ENCODE measurements at places on chromosomes 1 and 21.

DNA sequence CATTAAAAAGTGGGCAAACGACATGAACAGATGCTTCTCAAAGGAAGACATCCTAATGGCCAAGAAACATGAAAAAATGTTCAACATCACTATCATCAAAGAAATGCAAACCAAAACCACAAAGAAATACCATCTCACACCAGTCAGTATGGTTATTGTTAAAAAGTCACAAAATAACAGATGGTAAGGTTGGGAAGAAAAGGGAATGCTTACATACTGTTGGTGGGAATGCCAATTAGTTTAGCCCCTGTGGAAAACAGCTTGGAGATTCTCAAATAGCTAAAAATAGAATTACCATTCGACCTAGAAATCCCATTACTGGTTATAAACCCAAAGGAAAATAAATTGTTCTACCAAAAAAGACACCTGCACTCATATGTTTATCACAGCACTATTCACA, 369.4 kb downstream of the KCNH1 start:
- no peak for DNase-seq

- DNase-seq: no peak
These were observed 96.4 kb downstream of the SYF2 start for GRCh38 chr1:25135909-25136308.

GRCh38 chr21:44931501-44932407, 8.1 kb upstream of the SLX9 start:
- DNase-seq: no peak

DNA sequence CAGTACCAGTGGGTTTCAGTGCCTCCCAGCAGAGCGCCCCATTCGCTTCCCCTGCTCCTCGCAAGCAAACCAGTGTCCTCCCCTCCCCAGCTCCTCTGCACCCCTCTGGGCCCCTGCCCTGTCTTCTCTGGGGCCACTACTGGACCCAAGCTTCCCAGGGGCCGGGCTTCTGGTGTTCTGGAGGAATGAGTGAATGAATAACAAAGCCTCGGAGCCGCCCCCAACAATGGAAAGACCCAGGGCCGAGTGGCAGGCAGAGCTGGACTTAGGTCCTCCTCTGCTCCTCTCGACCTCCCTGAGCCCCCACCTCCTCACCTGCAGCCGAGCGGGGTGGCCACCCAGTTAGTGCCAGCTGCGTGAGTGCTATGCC, 37.6 kb downstream of the MATN1 start:
- no peak for DNase-seq

DNA sequence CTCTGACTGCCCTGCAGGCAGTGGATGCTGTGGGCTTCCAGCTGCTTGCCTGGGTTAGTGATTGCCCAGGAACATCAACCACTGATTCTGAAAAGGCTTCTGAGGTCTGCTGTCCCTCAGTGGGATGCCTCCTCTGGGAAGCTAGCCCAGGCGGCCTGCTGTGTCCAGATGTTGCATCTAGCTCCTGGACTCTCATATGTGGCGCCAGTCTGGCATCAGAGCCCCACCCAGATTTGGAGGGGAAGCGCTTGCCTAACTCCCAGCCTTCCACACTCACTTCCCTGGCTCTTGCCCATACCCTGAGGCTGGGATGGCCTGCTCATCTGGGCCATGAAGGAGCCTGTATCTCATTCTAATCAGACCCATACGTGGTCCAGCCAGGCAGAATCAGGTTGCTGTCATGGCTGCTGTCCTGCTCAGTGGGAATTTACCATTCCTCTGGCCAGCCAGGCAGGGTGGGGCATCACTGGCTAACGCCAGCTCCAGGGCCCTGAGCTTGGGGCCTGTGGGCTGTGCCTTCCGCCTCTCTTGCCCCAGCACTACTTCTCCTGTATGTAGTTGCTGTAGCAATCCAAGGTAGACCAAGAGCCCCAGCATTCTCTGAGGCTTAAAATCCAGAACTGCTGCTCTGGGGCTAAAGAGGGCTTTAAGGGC, 4.1 kb downstream of the CSF1 start:
- DNase-seq: no peak

- DNase-seq: peak; percentile 67
These were observed 39.6 kb downstream of the NUF2 start for GRCh38 chr1:163361123-163361934.

DNA sequence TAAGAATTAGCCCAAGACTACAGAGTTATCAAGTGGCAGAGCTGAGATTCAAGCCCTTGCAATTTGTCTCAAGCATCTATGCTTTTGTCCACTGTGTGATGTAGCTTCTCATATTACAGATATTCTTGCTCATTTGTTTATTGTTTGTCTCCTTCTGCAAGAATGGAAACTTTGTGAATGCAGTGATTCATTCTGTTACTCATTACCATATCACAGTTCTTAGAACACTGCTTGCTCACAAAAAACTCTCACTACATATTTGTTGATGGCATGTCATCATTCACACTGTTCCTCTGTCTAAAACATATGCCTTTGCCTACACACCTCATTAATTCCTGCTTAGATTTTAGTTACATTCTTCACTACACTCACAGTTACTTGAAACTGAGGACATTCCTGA, 1198.9 kb downstream of the PLA2G4A start:
- DNase-seq: no peak

GRCh38 chr1:199804526-199804925, 223.0 kb upstream of the NR5A2 start:
- DNase-seq: no peak

- no peak for DNase-seq
These were observed 147.0 kb downstream of the PLPP3 start for GRCh38 chr1:56432166-56432971.

DNA sequence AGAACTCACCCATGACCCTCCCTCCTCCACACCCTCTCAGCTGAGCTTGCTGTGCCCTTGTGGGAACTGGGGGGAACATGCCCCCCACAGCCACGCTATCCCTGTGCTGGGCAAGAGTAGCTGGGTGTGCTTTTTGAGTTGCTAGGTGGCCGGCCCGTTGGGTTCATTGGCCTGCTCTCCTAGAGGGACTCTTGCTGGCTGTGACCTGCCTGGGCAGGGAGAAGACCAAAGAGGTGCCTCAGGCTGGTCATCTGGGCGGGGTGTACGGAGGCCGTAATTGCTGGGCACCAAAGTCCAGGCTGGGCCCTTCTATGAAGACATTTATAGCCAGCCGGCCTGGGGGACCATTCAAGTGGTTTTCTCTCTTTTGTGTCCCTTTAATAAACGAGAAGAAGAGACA, 138.3 kb upstream of the ZBTB40 start:
- no peak for DNase-seq

- no peak for DNase-seq
These were observed 7.3 kb upstream of the LGR6 start for GRCh38 chr1:202186327-202186726.

GRCh38 chr1:5709976-5710375, 282.2 kb downstream of the NPHP4 start:
- DNase-seq: no peak

GRCh38 chr1:201021630-201022492, 1.7 kb downstream of the KIF21B start:
- no peak for DNase-seq

- DNase-seq: no peak
These were observed 27.1 kb upstream of the LEPR start for GRCh38 chr1:65393347-65393746.

DNA sequence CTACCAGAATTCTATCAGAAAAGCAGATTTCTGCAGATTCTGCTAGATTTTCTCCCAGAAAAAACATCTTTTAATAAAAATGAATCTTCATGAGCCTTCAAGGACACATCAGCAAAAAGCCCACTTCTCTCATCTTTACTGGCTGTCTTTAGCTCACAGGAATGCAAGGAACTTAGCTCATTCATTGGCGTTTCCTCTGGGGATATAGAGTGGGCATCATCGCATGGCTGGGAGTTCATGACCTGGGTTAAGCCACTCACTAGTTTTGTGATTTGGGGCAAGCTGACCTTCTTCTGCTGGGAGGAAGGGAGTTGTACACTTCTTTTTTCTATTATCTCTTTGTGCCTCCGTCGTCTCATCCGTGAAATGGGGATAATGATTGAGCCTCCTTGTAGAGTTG, 149.7 kb downstream of the KAZN start:
- no peak for DNase-seq

GRCh38 chr1:76176000-76176399, 101.5 kb downstream of the ST6GALNAC3 start:
- DNase-seq: no peak

- DNase-seq: no peak
These were observed 153.9 kb downstream of the PEX14 start for GRCh38 chr1:10628685-10629084.

DNA sequence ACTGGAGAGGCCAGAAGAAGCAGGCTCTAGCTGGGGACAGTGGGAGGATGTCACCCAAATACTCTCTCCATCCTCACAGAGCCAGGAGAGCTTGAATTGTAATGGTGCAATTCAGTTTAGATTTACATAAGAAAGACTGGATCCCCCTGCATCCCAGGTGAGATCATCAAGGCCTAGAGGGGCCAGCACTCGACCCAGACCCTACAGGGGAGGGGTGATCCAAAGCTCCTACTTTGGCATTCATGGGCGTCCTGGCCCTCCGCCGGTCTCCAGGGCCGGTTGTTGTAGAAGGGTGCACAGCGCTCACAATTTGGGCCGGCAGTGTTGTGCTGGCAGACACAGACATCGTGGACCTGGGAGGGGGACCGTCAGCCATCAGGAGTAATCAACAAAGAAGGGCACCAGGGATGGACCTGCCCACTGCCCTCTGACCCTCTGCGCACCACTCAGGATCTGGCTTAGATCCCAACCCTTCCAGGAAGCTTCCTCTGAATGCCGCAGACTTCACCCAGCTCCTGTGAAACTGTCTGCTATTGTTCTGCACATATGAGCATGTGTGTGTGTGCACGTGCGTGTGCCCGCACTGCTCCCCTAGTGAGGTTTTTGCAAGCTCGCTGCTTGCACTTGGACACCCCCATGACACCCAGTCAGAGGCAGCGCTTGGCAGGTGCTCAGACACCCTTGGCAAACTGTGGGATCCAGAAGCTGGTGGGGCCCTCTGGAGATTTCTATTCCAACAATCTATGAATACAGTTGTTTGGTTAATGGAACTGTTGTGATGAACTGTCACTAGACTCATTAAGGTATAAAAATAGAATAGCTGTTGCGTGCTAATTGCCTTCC, 21.6 kb downstream of the LAMB3 start:
- DNase-seq: no peak

- DNase-seq: no peak
These were observed 2.4 kb upstream of the RAB4A start for GRCh38 chr1:229268505-229268904.

DNA sequence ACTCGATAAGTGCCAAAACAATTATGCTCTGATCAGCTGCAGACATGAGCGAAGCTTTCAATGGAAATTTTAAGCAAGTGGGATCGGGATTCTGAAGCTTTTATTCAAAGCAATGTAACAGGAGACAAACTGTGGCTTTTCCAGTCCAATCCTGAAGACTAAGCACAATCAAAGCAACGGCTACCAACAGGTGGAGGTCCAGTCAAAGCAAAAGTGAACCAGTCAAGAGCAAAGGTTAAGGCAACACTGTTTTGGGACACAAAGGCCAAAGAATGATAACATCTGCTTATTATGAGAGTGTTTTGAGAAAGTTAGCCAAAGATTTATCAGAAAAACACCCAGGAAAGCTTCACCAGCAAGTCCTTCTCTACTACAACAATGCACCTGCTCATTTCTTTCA, 170.1 kb downstream of the SEC16B start:
- no peak for DNase-seq

GRCh38 chr1:237975376-237975775, 84.7 kb upstream of the ZP4 start:
- no peak for DNase-seq

GRCh38 chr1:183636334-183636682, 725 bp upstream of the ARPC5 start:
- no peak for DNase-seq

- DNase-seq: no peak
These were observed 195.4 kb downstream of the LMX1A start for GRCh38 chr1:165161130-165161529.

GRCh38 chr1:116288201-116288598, 84.8 kb upstream of the ATP1A1 start:
- DNase-seq: no peak

DNA sequence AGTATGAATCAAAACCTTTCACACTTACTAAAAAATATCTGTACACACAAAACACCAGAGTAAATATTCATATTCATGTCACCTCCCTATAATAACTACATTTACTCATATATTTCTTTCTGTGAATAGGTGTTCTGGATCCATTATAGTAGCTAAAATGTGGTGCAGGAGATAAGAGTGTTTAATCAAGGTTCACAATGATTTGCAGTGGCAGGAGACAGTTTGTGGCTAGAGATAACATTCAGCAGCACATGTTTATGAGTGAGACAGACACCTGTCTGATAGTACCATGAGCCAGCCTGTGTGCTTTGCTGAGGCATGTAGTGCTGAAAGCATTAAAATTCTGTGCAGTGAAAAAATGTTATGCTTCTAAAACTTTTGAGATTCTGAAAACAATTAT, 410.3 kb downstream of the SRGAP2C start:
- no peak for DNase-seq

DNA sequence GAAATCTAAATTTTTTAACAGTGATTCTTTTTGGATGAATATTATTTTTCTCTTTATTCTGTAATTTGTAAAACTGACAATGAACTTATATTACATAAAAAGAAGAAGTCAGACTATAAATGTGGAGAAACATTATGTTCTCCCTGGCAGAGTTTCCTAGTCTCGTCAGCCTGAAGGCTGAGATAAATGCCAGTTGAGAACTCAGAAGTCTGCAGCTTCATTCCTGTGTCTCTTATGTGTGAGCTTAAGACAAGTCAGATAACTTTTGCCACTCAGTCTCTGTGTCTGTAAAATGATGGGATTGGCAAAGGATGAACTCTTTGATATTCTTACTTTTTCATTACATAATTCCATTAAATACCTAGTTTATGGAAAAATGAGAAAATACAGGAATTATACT, 568.8 kb upstream of the ZRANB2 start:
- DNase-seq: no peak

DNA sequence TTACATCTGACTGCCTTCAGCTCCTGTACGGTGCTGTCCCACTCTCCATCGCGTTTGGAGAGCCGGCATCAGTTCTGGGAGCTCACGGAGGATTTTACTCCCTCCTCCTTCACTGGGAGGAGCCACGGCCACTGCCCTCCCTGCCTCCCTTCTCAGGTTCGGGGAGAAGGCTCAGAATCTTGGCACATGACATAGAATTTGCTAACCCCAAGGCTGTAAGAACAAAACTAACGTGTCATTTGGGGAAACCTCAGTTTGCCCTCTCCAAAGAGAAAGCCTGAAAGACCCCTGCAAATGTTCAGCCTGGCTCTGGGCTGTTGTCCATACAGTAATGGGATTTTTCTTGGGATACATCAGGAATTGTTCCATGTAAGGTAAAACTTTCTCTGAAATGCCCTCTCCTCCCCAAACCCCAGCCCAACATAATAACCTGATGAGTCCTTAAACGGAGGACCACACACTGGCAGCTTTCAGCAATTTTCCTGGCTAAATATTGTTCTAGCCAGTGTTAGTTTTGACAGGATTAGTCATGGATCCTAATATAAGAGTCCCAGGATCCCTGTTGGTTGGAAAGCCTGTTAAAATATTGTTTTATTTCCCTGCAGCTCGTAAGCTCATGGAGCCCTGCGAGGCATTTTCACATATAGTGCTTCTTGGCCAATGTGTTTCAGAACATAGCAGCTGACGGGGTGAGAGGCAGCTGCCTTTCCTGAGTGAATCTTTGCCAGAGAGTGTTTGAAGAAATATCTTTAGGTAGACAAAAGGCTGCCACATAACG, 98.8 kb downstream of the RHOU start:
- no peak for DNase-seq

GRCh38 chr1:170369417-170369816, 162.5 kb upstream of the GORAB start:
- DNase-seq: no peak

GRCh38 chr1:160097911-160098851, at the start of gene IGSF8:
TSS of gene IGSF8 (minus strand) at chr1:160098619. CDS start at chr1:160098472, 147 bp downstream.
- peak; percentile 91 for DNase-seq

- DNase-seq: peak; percentile 31
These were observed 37.4 kb downstream of the DENND1B start for GRCh38 chr1:197737916-197738315.

Measured in SHP77 (cell line).